ENCODE measurements at places on chromosomes 5 and 9.
A peak's percentile ranks its signal among the peaks of the same experiment; 100 is the strongest.

- no peak for DNase-seq
These were observed 2.7 kb upstream of the EBF1 start for GRCh38 chr5:159102311-159102934.

GRCh38 chr9:30522486-30522885, 1862.0 kb upstream of the ACO1 start:
- no peak for DNase-seq

GRCh38 chr5:142749321-142749720, 20.9 kb upstream of the ARHGAP26 start:
- peak; percentile 71 for DNase-seq

GRCh38 chr9:110926828-110927487, 111.3 kb downstream of the LPAR1 start:
- DNase-seq: no peak

DNA sequence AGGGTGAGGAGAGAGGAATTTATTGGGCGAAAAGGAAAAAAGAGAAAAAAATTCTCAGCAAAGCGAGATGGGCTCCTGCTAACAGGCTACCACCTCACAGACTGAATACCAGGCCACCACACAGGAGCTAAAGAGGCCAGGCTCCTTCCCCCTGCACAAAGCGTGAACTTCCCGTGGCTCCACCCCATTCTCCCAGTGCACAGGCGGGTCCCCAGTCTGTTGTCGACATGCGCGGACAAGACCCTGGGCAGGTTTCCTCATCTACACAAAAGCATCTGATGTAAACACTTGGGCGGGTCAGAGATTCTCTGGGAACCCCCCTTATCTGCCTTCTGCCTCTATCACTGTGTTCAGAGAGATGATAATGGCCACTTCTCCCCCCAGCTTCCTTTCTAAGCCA, 34.2 kb downstream of the IL31RA start:
- no peak for DNase-seq

GRCh38 chr9:109471475-109472393, 26.4 kb downstream of the PTPN3 start:
- DNase-seq: no peak

- peak; percentile 41 for DNase-seq
These were observed 807 bp upstream of the PLGRKT start for GRCh38 chr9:5438301-5439162.

DNA sequence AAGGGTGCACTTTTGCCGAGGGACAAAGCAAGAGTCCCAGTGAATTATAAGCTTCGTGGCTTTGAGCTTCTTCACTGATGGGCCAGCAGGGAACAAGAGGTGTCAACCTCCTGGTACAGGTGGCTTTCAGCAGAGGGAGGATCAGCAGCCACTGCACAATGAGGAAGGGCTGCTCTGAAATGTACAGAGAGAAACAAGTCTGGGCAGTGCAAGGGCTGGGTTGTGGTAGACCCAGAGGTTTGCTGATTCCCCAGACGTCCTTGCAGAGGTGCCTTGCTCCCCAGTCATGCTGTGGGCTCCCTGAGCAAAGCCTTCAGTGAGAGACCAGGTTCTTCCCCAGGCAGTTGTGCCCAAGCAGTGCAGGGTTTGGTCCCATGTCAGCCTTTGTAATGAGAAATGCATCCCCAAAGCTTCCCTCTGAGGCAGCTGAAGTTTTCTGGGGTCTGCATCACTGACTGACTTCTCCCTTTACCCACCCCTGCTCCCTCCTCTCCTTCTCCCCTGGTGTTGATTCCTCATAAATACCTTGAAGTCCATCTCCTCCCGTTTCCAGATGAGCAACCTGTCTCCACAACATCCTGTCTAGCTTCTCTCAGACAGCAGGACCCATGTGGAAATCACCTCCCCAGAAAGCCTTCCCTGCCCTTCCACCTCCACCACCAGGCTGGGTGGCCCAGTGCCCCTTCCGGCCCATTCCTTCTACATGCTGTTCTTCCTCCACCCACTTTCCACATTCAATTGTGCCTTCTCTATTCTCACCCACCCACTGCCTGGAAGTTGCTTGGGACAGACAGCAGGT, 599.6 kb upstream of the ADAMTS16 start:
- no peak for DNase-seq

DNA sequence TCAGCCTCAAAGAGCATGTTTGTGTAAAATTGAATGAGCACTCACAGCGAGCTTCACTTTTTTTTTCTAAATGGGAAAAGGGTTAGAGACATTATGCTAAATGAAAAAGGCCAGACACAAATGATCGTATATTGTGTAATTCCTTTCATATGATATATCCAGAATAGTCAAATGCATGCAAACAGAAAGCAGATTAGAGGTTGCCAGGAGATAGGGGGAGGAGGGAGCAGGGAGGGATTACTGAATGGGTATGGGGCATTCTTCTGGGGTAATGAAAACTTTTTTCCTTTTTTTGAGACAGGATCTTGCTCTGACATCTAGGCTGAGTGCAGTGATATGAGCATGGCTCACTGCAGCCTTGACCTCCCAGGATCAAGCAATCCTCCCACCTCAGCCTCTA, 47.1 kb downstream of the DMAC1 start:
- DNase-seq: no peak

- no peak for DNase-seq
These were observed 31.0 kb downstream of the EPB41L4A start for GRCh38 chr5:112388074-112388473.

DNA sequence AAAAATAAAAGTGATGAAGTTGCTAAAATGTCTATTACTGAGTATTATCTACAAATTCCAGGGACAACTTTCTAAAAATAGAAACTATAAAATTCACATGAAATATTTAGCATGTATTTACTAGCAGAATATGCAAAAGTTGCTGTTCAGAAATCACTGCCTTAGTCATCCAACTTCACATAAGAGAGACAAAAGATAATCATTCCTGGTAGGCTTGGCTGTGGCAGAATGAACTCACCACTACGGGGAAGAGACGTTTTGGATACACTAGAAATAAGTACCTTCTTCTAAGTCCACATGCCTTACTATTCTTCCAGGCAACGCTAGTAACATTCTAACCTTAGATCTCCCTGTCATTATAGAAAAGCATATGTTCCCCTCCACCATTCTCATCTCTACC, 272.2 kb downstream of the BNC2 start:
- peak; percentile 40 for DNase-seq

- no peak for DNase-seq
These were observed 118.4 kb downstream of the CTNND2 start for GRCh38 chr5:11785771-11786352.

GRCh38 chr5:59420596-59420995, 472.9 kb downstream of the PDE4D start:
- peak; percentile 9 for DNase-seq

- no peak for DNase-seq
These were observed 366.6 kb downstream of the FGF10 start for GRCh38 chr5:44022622-44023021.

- DNase-seq: no peak
These were observed 9.9 kb downstream of the ANP32B start for GRCh38 chr9:97993000-97993399.

DNA sequence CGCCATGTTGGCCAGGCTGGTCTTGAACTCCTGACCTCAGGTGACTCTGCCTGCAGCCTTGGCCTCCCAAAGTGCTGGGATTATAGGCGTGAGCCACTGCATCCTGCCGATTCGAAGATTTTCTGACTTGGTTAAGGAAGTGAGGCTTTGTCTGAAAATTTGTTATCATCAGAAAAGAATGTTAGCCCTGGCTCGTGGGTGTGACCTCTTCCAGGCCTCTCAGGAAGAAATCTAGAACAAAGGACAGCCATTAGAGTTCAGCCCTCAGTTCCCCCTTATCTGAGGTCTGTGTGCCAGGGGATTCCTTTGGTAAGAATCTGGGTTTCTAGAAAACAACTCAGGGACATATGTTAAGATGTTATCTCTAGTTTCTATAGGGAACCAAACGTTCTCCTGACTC, 6.2 kb downstream of the OR2S2 start:
- DNase-seq: peak; percentile 79

DNA sequence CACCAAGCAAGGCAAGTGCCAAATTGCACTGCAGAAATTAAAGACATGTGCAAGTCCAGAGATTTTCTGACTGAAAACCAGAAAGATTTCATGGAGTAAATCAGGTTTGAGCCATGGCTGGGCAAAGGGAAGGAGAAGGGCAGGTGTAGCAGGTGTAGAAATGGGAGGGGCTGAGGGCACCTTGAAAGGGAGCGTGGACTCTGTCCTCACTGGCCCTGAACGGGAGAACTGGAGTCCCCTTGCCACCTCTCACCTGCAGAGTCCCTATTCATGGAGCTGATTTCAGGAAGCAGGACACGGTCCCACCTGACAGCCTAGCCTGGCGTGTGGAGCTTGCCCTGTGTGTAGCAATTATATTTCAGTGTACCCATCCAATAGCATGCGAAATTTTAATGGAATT, 46.3 kb downstream of the UBE2QL1 start:
- DNase-seq: no peak

GRCh38 chr5:587403-587802, 24.7 kb upstream of the CEP72 start:
- DNase-seq: no peak
